ENCODE measurements at places on chromosomes 7 and 10.

- DNase-seq, result no peak
Observed at GRCh38 chr10:75028748-75029147, 82.7 kb upstream of the SAMD8 start.

DNA sequence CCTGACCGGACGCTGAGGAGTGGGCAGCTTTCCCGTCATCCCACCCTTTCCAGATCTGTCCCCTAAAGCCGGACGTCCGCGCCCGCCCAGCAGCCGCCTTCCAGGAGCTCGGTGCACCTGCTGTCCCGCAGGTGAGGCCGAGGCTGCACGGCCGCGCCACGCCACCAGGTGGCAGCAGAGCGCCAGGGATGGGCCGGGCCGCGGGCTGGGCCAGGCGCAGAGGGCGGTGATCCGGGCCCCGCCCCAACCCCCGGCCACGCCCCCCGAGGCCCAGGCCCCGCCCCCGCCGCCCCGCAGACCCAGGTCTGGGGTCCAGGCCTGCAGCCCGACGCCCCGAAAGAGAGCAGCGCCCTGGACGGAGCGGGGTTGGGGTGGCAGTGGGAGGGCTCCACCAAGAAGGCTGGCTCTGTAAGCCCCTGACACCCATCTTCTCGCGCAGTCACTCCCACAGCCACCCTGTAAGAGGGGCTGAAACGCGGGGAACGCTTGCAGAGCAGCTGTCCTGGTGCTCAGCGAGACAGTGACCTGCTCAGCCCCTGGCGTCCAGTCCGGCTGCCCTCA is 32.2 kb downstream of the FOXL3 start:
- DNase-seq, result peak; percentile 79

GRCh38 chr10:34854147-34854601 is 39.1 kb upstream of the PARD3 start:
- DNase-seq, result no peak

- DNase-seq, result no peak
Observed at GRCh38 chr10:11373717-11374171, 237.7 kb downstream of the USP6NL start.

- no peak for DNase-seq
Observed at GRCh38 chr10:51892965-51893658, 193.7 kb upstream of the CSTF2T start.

DNA sequence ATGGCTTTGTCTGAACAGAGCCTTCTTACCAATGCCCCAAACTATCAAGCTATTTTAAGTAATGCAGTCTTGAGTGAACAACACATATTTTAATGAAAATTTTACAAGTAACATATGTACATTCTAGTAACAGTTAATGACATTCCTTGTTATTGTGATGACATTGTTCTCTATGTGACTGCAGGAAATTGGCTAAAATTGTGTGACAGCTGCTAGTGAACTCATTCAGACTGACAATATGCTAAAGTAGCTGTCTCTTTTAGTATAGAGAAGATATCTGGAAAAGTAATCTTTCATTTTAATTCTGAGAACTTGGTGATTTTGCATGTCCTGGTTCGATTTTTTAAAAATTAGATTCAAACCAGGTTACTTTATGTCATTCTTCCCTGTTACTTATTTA is 259.8 kb upstream of the MAGI2 start:
- no peak for DNase-seq

GRCh38 chr10:117462424-117462792 is 80.1 kb upstream of the EMX2 start:
- no peak for DNase-seq

DNA sequence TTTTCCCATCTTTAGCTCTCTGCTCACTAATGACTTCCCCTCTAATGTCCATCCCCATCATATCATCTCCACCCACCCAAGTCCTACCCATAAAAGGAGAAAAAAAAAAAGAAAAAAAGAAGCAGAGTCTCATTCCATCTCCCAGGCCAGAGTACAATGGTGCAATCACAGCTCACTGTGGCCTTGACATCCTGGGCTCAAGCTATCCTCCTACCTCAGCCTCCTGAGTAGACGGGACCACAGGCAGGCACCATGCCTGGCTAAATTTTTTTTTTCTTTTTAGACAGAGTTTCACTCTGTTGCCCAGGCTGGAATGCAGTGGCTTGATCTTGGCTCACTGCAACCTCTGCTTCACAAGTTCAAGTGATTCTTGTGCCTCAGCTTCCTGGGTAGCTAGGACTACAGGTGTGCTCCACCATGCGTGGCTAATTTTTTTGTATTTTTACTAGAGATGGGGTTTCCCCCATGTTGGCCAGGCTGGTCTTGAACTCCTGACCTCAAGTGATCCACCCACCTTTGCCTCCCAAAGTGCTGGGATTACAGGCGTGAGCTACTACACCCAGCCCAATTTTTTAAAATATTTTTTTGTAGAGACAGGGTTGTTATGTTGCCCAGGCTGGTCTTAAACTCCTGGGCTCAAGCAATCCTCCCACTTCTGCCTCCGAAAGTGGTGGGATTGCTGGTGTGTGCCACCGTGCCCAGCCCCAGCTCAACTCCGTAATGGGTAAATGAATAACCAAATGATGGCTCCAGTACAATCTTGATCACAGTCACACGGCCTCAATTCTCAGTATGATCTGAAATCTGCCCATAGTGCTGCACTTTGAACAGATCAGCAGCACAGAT is 24.6 kb upstream of the SGMS1 start:
- no peak for DNase-seq

- DNase-seq, result no peak
Observed at GRCh38 chr10:10053051-10053450, 964.6 kb upstream of the CELF2 start.

- no peak for DNase-seq
Observed at GRCh38 chr10:20887706-20888555, 9.2 kb downstream of the NEBL start.

- DNase-seq, result no peak
Observed at GRCh38 chr7:14714161-14714728, 188.3 kb downstream of the DGKB start.

- no peak for DNase-seq
Observed at GRCh38 chr10:24305551-24306506, 96.9 kb downstream of the KIAA1217 start.

GRCh38 chr7:106599343-106599698 is 61.6 kb downstream of the CCDC71L start:
- no peak for DNase-seq
